ENCODE measurements at places on chromosomes 7 and 10.
A peak's percentile ranks its signal among the peaks of the same experiment; 100 is the strongest.

DNA sequence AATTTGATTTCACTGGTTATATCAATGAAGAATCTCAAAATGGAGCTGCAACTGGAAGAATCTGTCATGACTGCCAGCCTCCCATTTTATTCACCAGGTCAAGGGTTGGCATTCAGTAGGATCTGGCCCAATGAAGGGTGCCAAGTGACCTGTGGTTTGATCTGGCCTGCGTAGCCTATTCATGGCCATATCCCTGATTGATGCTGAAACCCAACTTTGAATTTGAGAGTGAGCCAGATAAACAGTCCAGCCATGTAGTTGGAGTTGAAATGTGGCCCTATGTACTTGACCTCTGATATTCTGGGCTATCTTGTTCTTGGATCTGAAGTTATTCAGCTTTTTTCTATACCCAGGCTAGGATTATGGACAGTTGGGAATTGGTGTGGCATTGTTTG is 1.5 kb downstream of the MKLN1 start:
- DNase-seq: peak; percentile 48

GRCh38 chr7:151808400-151809145 is 68.3 kb downstream of the PRKAG2 start:
- no peak for DNase-seq

GRCh38 chr7:26265065-26265464 is 26.6 kb upstream of the SNX10 start:
- peak; percentile 78 for DNase-seq

GRCh38 chr10:8189458-8189857 is 135.0 kb downstream of the GATA3 start:
- DNase-seq: no peak

DNA sequence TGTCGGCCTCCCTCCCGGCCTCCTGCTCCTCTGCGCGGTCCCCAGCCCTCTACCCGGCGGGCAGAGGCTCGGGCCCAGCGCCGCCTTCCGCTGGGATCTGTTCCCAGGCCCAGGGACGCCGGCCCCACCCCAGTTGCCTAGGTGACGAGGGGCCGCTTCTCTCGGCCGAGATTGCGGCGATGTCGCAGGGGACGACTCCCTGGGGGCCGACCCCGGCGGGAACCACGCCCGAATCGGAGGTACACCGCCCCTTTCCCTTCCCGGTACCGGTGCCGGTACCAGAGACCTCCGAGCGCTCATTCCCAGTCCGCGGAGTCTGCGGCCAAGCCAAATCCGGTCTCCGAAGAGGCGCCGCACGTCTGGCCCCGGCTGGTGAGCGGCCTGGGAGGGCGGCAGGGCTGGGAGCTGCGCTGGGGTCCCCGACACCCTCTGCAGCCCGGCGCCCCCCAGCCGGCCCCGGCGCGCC is at the start of gene CABCOCO1:
Gene CABCOCO1 (plus strand): TSS at position 136 of the 466 bp plus-strand sequence. CDS start 44 bp downstream, at position 180.
- peak; percentile 45 for DNase-seq

DNA sequence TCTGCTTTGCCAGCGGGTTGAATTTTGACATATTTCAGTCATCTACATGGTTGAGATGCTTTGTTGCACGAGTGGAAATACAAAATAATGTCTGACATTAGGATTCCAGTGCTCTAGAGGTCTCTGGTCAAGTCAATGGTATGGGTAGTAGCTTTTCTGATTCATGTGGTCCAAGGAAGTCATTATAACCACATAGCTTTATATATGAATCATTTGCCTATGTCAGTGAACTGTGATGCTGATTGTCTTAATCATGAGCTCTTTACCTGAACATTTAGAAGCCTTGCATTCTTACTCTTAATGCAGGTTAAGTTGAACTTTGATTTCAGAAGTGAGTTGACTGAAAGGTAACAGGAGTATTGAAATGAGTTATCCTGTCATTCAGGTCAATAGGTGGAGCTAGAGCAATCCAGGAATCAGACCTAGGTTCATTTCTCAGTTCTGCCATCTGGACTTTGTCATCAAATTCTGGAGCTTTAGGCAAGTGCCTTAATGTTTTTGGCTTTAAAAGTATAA is 3.3 kb downstream of the MAPK8 start:
- peak; percentile 55 for DNase-seq

GRCh38 chr7:54076616-54077015 is 465.6 kb upstream of the VSTM2A start:
- no peak for DNase-seq

DNA sequence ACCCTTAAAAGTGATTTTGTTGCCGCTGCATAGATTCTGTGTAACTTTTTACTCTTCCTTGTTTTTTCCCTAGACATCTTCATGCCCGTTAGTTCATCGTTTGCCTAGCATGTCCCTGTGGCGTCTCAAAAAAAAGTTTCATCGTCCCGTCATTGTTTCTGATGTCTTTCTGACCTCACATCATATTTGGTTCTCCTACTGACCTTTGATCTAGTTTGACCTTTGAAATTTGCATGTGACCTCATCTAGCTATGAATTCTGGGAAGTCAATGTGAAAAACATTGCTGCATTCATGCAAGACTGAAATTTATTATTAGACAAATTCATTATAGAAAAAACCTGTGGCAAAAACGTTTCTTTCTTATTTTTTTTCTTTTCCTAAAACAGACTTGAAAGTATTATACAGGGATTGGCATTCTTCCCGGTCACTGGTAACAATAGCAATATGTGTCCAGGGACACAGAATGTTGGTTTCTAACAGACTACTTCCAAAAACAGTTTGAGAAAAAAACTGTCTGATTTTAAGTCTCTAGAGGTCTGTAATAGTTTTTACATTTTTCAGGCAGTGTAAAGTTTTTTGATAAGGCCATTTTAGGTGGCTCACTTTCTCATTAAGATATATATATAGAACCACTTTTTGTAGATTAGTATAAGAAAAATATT is 280.9 kb downstream of the USP6NL start:
- DNase-seq: peak; percentile 45

- no peak for DNase-seq
Observed at GRCh38 chr10:59072038-59072437, 104.4 kb upstream of the PHYHIPL start.

DNA sequence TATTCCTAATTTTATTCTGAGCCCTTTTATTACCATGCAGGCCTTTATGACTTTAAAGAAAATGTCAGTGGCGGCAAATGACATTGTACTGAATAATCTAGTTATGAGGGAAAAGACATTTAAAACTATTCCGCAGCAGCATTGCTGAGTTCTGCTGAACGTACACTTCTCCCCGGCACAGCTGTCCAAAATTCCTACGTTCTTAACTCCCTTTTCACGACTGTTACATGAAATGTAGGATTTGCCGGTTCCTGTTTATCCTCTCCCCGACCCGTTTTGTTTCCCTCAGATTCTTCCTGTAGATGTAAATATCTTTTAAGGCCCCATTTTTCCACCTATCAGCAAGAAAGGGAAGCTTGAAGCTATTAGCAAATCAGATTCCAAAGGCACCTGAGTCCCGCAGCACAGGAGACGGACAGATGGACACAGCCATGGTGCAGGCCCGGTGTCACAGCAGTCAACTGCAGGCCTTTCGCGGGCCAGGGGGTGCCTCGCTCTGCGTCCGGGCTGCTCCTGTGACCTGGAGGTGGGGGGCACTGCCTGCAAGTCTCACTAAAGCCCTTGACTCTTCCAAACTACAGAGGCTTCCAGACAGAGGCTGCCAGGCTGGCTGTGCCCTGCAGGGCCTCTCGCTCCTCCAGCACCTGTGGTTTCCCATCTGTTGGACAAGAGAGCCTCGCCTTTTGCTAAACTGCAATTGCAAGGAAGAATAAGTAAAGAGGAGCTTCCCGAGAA is 485.0 kb upstream of the MGMT start:
- DNase-seq: no peak

DNA sequence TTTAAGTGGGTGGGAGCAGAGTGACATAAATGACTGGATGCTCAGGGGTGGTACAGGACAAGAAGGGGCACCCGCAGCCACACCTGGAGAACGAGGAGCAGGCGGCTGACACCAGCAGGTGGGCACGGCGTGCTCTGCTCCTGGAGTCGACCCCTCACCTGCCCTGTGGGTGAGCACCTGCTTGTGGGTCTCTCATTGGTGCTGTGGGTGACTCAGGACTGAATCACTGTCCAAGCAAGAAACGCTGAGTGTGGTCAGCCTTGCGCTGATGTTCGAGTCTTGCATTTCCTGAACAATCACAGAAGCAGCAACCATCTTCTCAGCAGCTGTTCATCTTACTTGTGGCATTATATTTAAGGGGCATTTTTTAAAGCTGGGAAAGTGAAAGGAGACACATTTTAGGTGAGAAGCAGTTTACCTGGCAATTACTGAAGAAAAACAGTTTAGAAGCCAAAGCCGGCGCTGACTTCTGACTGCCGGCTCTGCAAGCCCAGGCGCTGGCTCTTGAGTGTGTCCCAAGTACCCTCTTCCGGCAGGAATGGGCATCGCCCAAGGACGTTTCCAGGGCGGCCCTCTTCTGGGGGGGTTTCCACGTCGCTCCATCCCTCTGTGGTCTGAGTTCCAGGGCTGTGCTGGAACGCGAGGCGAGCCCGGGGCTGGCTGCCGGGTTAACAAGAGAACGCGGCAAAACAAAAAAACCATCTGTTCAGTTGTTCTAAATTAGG is 145.2 kb upstream of the PFKP start:
- peak; percentile 4 for DNase-seq

DNA sequence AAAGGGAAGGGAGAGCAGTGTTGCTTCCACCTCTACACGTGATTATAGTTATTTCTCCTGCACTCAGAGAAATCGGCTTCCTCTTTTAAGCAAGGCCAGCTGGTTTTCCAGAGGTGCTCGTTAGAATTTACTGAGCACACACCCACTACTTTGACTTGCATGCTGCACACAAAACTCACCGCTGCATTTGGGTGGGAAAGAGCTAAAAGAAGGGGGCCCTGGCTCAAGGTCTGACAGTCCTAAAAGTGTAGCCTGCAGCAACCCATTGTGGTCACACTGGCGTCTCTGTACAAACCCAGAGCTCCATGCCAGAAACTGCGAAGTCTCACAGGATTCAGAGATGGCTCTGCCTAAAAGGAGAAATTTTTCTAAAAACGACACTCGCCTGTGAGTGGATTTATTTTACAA is 133.7 kb downstream of the SLC25A13 start:
- DNase-seq: no peak

- DNase-seq: no peak
Observed at GRCh38 chr7:11648101-11648500, 183.9 kb downstream of the THSD7A start.

DNA sequence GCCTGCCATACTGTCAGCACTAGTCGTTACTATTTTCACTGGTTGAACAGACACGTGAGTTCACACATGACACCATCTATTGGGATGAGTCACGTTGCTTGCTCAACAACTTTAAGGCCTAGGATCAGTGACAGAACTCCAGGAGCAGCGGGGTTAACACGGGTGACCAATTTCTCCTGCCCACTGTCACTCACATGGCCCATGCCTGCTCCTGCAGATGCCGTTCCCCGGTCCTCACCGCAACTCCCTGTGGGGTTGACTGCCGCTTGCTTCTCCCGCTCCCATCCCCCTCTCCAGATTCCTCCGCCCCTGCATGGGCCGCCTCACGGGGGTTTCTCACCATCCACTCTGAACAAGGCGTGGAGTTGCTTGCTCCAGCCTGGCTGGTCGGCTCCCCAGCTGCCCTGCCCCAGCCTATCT is 128.2 kb downstream of the TAX1BP1 start:
- DNase-seq: peak; percentile 74

DNA sequence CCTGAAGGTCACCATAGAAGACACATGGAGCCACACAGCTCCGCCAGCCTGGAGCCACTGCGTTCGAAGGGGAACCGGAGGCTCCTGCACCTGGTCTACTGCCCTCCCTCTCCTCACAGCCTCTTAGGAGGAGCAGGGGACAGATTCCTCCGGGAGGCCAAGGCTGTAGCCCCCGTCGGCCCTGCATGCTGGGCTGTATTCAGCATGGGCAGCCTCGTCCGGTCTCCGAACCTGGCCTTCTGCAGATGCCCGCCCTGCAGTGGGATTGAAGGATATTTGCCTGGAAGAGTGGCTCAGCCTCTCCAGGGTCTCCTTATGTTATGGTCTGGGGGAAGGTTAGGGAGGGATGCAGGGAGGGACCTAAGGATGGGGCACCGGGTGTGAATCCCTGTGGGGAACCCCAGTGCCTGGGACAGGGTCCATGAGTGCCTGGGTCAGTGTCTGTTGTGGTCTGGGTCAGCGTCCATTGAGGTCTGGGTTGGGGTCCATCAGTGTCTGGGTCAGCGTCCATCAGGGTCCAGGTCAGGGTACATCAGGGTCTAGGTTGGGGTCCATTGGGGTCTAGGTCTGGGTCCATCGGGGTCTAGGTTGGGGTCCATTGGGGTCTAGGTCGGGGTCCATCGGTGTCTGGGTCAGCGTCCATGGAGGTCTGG is 13.0 kb upstream of the SCART1 start:
- no peak for DNase-seq

GRCh38 chr10:11548768-11549099 is 62.7 kb downstream of the USP6NL start:
- DNase-seq: no peak

- peak; percentile 43 for DNase-seq
Observed at GRCh38 chr7:55965100-55965470, 700 bp downstream of the NIPSNAP2 start.

DNA sequence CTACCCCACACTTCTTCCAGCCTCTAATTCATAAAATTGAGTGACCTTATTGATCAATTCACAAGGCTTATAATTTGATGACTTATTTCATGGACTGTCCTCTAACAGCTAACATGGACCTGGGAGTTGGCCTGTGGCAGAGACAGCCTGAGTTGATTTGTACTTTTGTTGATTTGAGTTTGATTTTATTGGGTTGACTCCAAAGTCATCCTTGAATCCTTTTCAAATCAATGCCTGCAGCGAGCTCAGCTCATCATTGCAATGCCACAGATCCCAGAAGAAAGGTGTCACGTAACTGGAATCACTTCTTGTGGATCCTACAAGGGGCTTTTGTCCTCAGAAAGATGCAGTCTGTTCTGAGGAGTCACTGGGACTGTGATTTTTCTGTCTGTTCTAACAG is 138.0 kb downstream of the CAMK1D start:
- no peak for DNase-seq

DNA sequence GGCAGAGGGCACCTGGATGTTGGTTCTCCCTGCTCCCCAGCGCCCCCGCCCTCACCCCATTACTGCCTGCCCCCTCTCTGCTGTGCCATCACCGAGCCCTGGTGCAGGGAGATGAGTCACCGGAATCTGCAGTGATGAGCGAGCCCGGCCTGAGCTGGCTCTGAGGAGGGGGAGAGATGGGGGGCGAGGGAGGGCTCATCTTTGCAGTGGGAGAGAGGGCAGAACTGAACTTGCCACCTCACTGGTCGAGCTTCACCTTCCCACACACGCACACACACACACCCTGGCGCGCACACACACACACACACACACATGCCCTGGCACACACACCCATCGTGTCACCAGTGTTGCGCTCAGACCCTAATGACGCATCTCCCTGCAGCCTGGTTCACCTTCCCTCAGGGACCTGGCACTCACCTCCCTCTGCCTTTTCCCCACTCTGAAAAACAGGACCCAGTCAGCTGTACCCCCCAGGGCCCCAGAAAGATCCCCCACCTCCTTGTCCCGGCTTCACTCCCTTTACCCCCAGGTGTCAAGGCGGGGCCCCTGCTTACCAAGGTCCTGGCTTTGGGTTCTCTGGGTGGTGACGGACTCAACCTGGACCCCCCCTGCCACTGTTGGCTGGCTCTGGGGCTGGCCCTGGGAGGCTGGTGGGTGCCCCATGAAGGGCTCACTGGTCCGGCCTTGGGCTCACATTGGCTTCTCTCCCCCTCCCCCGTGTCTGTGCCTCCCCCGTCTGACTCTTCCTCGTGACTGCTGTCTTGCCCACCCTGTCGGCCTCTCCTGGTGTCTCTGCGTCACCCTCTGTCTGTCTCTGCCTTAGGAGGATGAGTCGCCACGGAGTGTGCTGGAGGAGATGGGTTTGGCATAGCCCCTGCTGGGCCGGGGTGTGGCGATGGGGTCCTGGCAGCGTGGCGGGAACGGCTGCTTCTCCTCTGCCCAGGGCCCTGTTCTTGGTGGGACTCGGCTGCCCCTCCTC is 5.4 kb downstream of the VGF start:
- DNase-seq: peak; percentile 43
